MCF 10A (cell line): ENCODE measurements at places on chromosomes 2 and 18. TPM values are rescaled to one million over a fixed set of nuclear protein-coding genes. Genes with fewer than 3 reads are reported as not detected.

Gene POTEF
- not detected in 2 replicates for total RNA-seq

Gene ABHD1
- total RNA-seq: not detected in 2 replicates

Gene COL3A1
- not detected in 2 replicates for total RNA-seq

Gene CTIF
- 82.2 and 95.8 TPM in 2 replicates for total RNA-seq

Gene ZNF385B
- total RNA-seq: 0.33 TPM in 1 of 2 replicates, not detected in the other

Gene SPP2
- not detected in 2 replicates for total RNA-seq

Gene BMP10
- not detected in 2 replicates for total RNA-seq

GRCh38 chr2:173659509-173659908, 304.8 kb downstream of the CDCA7 start:
- H3K27ac ChIP-seq: no peak overlapping the region
- H3K27me3 ChIP-seq: no peaks in the 10 kb centered on the region
- no peak for DNase-seq

- no peaks in the 10 kb centered on the region for H3K27me3 ChIP-seq
- no peaks in the 10 kb centered on the region for H3K36me3 ChIP-seq
These were observed 166.4 kb downstream of the GALNT1 start for GRCh38 chr18:35747894-35748472.

DNA sequence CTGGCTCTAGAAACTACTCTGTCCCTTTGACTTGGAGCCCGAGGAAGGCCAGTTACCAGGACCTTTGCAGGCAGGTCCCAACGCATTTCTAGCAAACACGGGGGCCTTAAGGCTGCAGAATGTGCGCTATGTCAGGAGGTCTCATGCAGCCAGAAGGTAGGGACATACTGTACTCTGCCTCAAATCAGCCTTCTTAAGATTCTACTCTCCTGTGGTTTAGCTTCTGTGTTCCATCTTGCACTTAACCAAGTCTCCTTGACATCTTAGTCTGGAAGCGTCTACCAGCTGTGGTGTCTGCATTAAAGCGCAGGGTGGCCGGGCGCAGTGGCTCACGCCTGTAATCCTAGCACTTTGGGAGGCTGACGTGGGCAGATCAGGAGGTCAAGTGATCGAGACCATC, 65.5 kb downstream of the STEAP3 start:
- H3K4me1 ChIP-seq: peaks cover 5% of the 10 kb centered on the region
- no peaks in the 10 kb centered on the region for H3K27me3 ChIP-seq
- peak overlapping the region; percentile 59 for H3K27ac ChIP-seq

GRCh38 chr2:152234277-152234676, 58.7 kb upstream of the STAM2 start:
- DNase-seq: peak; percentile 3
- H3K4me3 ChIP-seq: no peak overlapping the region
- H3K4me1 ChIP-seq: peaks cover 6% of the 10 kb centered on the region
- H3K27ac ChIP-seq: no peak overlapping the region
- no peaks in the 10 kb centered on the region for H3K27me3 ChIP-seq

DNA sequence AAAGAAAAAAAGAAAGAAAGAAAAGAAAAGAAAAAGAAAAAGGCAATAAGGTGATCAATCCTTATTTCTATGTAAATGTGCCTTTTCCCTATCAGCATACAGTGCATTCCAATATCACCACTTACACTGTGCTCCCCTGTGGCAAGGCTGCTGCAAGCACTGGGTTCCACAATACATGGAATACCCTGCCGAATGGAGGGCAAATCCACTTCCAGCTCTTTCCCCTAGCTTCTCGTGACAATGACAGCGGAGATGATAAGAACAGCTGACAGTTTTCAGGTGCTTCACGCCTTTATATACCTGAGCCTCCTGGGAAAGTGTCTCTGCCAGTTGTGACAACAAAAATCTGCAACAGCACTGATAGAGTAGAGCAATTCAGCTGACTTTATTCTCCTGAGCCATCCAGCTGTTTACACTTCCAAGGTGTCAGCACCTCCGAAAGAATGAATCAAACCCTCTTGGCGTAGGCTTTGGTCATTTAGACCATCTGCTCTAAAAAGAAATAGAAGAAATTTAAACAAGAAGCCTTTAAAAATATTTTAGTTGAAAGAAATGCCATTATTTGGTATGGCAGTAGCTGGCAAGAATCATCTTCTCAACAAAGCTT, 135.2 kb upstream of the RNF152 start:
- no peaks in the 10 kb centered on the region for H3K27me3 ChIP-seq
- H3K27ac ChIP-seq: no peak overlapping the region
- DNase-seq: no peak
- H3K4me3 ChIP-seq: no peak overlapping the region
